ENCODE measurements at places on chromosomes 3 and 15.

DNA sequence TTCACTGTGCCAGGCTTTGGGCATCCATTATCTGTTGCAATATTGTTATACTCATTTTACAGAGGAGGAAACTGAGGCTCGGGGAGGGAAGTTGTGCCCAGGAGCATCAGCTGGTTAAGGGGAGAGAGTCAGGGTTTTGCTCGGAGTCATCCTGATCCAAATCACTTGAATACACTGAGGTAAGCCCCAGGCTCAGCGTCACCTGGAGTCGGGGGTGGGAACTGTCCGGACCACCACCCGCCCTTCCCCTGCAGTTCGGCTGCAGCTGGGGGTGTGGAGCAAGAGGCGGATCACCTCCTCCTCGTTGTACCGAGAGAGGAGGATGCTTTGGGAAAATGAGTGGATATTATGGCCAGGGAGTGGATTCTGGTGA lies 646 bp downstream of the HRH1 start:
- DNase-seq = peak; percentile 38

GRCh38 chr3:158532099-158532734 lies 38.8 kb upstream of the MLF1 start:
- DNase-seq = peak; percentile 80

GRCh38 chr3:38119821-38120692 lies 16.9 kb downstream of the ACAA1 start:
- DNase-seq = no peak

DNA sequence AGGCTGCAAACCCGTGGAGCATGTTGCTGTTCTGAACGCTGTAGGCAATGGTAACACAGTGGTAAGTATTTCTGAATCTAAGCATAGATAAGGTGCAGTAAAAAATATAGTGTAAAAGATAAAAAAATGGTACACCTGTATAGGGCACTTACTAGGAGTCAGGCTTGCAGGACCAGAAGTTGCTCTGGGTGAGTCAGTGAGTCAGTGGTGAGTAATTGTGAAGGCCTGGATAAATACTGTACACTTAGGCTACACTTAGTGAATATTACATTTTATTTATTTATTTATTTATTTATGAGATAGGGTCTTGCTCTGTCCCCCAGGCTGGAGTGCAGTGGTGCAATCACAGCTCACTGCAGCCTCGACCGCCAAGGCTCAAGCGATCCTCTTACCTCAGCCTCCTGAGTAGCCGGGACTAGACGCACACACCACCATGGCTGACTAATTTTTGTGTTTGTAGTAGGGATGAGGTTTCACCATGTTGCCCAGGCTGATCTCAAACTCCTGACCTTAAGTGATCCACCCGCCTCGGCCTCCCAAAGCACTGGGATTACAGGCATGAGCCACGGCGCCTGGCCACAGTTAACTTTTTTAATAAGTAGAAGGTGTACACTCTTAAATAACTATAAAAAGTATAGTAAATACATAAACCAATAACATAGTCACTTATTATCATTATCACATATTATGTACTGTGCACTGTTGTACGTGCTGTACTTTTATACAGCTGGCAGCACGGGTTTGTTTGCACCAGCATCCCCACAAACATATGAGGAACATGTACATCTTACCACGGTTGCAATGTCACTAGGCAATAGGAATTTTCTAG lies 155.1 kb downstream of the IGF1R start:
- DNase-seq = no peak

DNA sequence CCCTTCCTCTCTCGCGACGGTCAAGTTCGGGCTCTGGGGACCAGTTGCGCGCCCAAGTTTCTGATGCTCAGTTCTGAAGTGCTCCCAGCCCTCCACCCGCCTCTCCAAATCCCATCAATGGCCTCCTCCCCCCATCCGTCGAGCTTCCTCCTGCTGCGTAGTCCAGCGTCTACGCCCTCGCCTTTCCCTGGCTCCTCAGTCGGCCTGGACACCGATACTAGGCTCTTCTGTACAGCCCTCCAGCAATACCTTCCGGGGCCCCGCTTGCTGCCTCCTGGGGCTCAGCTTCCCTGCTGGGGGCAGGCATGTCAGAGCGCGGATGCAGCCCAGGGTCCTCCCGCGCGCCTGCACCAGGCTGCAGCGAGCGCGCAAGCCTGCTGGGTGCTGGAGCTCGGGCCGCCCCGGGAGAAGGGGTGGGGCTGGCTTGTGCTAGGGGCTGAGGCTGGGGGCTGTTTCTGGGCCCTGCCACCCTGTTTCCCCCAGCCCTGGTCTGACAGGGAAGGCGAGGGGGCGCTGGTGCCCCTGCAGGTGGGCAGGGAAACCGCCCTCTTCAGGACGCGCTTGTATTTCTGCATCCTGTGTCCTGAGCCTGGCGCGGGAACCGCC lies 353.3 kb upstream of the SUCLG2 start:
- DNase-seq = no peak
